ENCODE measurements at places on chromosomes 11 and 22.

- H3K36me3 ChIP-seq: no peaks in the 10 kb centered on the region
- no peak overlapping the region for H3K4me3 ChIP-seq
Measured at GRCh38 chr11:100550298-100550697, 136.8 kb upstream of the ARHGAP42 start.

DNA sequence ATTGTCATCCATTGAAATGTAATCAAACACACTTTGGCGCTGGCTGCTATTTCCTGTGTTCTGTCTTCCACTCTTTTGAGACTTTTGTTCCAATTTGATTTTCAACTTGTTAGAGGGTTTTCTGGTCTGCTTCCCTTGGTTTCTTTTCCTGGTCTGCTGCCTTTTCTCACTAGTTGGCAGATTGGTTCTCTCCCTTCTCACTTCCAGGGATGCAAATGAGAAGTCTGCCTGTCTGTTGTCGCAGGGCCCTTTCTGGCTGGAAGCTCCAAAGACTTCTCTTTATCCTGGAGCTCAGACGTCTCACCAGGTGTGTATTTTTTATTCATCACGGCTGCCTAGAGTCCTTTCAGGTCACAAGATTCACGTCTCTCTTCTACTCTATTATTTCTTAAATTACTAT is 84.0 kb downstream of the RPS6KA4 start:
- H3K4me3 ChIP-seq: no peak overlapping the region
- no peak overlapping the region for H3K27ac ChIP-seq
- peaks cover 5% of the 10 kb centered on the region for H3K27me3 ChIP-seq
- no peaks in the 10 kb centered on the region for H3K36me3 ChIP-seq
- peaks cover 36% of the 10 kb centered on the region for H3K4me1 ChIP-seq
- DNase-seq: no peak

DNA sequence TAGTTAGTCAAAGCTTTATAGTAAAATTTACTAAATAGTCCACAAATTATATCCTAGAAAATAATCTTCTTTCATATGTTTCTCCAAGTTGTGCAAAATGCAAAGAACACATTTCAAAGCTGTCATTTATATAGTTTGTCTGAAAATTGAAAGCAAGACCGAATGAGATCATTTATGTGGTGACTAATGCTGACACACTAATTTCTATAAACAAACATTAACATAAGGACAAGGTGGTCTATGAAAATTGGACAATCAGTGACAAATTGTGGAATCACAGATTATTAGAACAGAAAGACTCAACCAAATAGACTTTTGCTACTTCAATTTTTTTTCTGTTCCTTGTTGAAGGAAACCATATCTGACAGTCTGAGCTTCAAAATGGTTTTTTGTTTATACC is 1056.1 kb downstream of the LRRC4C start:
- no peak overlapping the region for H3K27ac ChIP-seq
- H3K4me1 ChIP-seq: no peaks in the 10 kb centered on the region
- H3K27me3 ChIP-seq: no peaks in the 10 kb centered on the region
- H3K4me3 ChIP-seq: no peak overlapping the region

DNA sequence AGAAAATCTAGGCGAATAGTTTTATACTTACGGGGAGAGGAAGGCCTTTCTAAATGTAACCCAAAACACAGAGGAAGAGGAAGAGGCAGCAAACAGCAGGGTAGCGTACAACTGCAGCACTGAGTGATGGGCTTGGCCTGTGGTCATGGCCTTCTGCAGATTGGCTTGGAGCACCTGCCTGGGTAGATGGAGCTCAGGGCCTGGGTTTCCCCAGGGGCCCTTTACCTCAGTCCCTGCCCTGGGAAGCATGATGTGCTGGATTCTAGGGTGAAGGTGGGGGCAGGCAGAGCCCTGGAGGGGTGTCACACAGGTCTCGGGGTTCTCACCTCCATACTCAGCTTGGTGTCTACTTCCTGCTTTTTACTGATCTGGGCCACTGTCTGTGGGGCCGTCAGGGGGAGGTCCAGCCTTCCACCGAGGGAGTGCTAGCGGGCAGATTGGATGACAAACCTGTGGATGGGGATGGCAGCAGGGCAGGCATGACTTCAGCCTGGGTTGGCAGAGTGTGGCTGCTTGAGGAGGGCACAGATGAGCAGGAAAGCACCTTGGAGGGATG is 27.7 kb upstream of the CHRM1 start:
- DNase-seq: no peak
- no peaks in the 10 kb centered on the region for H3K36me3 ChIP-seq
- H3K27me3 ChIP-seq: peaks cover 30% of the 10 kb centered on the region
- no peak overlapping the region for H3K27ac ChIP-seq
- no peaks in the 10 kb centered on the region for H3K4me1 ChIP-seq

GRCh38 chr11:46118702-46119351 is 2.4 kb downstream of the PHF21A start:
- H3K27me3 ChIP-seq: no peaks in the 10 kb centered on the region
- H3K27ac ChIP-seq: peak overlapping the region; percentile 99

DNA sequence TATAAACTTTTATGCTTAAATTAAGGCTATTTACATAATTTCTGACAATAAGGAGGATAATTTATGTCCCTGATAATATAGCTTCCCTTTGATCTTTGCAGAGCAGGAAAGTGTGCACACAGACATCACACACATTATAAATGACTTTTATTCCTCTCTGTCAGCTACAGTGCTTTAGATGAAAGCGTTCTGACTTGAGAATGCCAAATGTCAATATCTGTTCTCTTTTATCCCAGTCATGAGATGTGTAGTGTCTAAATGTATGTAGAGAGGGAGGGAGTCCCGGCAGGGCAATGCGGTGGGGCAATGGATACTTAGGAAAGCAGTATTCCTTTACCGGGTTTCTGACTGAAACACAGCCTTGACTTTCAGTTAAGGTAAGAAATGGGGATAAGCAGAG is 225.4 kb upstream of the CHORDC1 start:
- no peak overlapping the region for H3K4me3 ChIP-seq
- no peaks in the 10 kb centered on the region for H3K36me3 ChIP-seq
- DNase-seq: no peak
- no peaks in the 10 kb centered on the region for H3K27me3 ChIP-seq

- H3K4me1 ChIP-seq: no peaks in the 10 kb centered on the region
- H3K4me3 ChIP-seq: no peak overlapping the region
- no peaks in the 10 kb centered on the region for H3K27me3 ChIP-seq
- no peak overlapping the region for H3K27ac ChIP-seq
Measured at GRCh38 chr11:33089776-33090175, 50.4 kb downstream of the TCP11L1 start.

GRCh38 chr11:65424205-65425104 is 1.9 kb downstream of the NEAT1 start:
- H3K27ac ChIP-seq: peak overlapping the region; percentile 100
- H3K27me3 ChIP-seq: peaks cover 7% of the 10 kb centered on the region
- H3K4me3 ChIP-seq: peak overlapping the region; percentile 94
- H3K36me3 ChIP-seq: peaks cover 55% of the 10 kb centered on the region
- H3K4me1 ChIP-seq: peaks cover 90% of the 10 kb centered on the region
- DNase-seq: peak; percentile 66

DNA sequence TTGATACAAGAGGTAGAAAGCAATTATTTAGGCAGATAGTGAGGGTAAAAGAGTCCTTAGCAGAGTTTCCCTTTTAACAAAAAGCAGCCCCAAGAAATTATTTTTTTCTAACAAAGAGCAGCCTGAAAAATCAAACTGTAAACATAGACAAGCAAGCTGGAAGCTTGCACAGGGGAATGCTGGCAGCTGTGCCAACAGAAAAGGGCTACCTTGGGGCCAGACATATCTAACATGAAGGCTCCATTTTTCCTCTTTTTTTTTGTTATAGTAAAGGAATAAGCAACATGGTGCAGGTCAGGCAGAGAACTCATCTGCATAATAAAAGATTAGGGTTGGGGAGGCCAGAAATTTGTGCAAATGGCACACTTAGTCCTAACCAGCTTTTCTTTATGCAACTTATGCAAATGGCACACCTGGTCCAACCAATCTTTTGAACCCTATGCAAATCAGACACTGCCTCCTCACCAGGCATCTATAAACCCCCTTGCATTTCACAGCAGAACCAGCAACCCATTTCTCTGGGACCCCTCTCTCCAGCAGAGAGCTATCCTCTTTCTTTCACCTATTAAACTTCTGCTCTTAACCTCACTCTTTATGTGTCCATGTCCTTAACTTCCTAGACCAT is 41.8 kb downstream of the PDGFD start:
- H3K36me3 ChIP-seq: no peaks in the 10 kb centered on the region
- no peak overlapping the region for H3K27ac ChIP-seq
- no peaks in the 10 kb centered on the region for H3K4me1 ChIP-seq

GRCh38 chr11:79794484-79795393 is 353.9 kb upstream of the TENM4 start:
- H3K27ac ChIP-seq: no peak overlapping the region
- no peaks in the 10 kb centered on the region for H3K36me3 ChIP-seq
- no peaks in the 10 kb centered on the region for H3K27me3 ChIP-seq
- H3K4me3 ChIP-seq: no peak overlapping the region

DNA sequence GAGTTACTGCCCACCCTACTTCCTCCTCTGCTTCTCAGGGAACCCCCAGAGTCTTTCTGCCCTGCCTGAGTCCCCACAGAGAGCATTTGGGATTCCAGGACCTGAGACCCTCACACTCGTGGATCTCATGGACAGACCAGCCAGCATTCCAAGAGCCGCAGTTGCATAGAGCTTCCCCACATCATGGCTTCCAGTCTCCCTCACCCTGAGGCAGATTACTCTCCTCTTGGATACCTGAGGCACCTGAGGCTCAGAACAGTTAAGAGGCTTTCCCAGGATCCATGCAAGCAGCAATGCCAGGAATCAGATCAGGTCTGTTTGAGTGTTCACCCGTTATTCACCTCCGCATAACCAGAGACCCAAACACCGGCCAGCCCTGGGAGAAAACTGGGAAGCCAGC is 102.2 kb downstream of the TRIM29 start:
- no peak overlapping the region for H3K4me3 ChIP-seq
- no peak for DNase-seq
- no peaks in the 10 kb centered on the region for H3K4me1 ChIP-seq
- H3K36me3 ChIP-seq: no peaks in the 10 kb centered on the region

- H3K27ac ChIP-seq: no peak overlapping the region
- no peaks in the 10 kb centered on the region for H3K27me3 ChIP-seq
- no peaks in the 10 kb centered on the region for H3K4me1 ChIP-seq
- no peak overlapping the region for H3K4me3 ChIP-seq
- DNase-seq: no peak
Measured at GRCh38 chr11:2579315-2580060, 120.3 kb downstream of the KCNQ1OT1 start.

DNA sequence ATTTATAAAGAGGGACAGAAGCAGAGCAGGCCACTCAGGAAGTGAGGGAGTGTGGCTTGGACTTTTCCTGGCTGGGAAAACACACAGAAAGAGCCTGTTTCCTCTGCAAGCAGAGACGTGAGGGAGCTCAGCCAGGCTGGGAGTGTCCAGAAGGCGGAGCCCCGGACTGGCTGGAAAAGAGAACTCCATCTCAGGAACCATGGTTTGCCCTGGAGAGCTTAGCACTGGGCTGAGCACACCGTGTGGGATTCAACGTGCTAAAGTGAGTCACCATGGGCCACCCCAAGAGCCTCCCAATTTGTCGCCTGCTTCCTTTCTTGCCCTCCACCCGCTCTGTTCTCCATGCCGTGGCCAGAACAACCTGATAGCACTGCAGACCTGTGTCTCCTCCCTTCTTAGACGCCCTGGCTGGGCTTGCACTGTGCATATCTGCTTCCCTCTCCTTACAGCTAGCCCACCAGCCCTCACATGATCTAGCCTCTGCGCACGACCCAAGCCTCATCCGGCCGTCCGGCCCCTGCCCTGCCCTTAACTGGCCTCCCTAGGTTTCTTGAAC is 51.8 kb downstream of the GALNT18 start:
- peaks cover 29% of the 10 kb centered on the region for H3K27me3 ChIP-seq
- H3K4me3 ChIP-seq: no peak overlapping the region
- no peak for DNase-seq
- no peak overlapping the region for H3K27ac ChIP-seq

Measured in stimulated activated naive B cell treated with anti-CD40 and anti-IgM and Interleukin-4, amounts not matched to agents 10 μg/mL and 1 μg/mL and 100 μg/mL, for 72 hours (primary cell).